ENCODE measurements at places on chromosomes 4 and X. TPM values are rescaled to one million over a fixed set of nuclear protein-coding genes. Genes with fewer than 3 reads are reported as not detected.

GRCh38 chrX:70481471-70482270 is 37.0 kb downstream of the DLG3 start:
- peaks cover 16% of the 10 kb centered on the region for H3K4me1 ChIP-seq
- H3K27ac ChIP-seq, result peak overlapping the region; percentile 85
- DNase-seq, result no peak

GRCh38 chr4:30073011-30073710 is 647.0 kb upstream of the PCDH7 start:
- H3K4me3 ChIP-seq, result no peak overlapping the region
- DNase-seq, result no peak

MAGEC2 gene
- total RNA-seq, result not detected

ANK2 gene
- 16.5 TPM for total RNA-seq

DNA sequence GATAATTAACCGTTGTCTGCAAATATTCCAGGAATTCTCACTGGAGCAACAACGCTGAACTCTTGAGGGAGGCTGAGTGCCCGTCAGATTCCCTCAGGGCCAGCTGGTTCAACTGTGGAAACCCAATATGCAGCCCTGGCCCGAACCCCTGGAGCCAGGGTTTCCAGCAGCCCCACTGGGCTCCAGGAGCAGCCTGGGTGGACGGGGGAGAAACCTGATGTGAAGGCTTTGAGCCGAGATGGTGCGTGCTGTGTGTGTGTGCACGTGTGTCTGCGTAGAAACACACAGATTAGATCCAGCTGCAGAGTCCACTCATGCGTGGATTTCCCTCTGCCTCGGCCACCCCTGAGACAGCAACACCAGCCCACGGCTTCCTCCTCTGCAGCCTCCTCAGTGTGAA is 19.4 kb upstream of the SLC25A6 start:
- H3K4me3 ChIP-seq, result no peak overlapping the region
- H3K27ac ChIP-seq, result no peak overlapping the region
- no peak for DNase-seq
- H3K27me3 ChIP-seq, result no peaks in the 10 kb centered on the region

DNA sequence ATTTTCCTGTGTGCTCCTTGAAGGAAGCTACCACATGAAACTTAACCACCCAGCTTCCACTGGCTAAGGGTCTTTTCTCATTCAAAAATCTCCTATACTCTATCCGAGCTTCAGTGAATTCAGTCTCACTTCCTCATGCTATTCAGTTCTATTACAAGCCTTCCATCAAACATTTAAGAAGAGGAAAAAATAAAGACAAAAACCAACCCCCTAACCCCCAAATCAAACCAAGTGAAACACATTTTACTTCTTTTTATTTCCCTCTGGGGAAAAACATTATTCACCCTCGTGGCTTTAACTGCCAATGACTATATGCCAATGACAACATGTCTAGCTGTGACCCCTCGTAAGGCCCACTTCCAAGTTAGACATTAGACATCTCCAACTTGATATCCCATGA is 16.2 kb upstream of the WDR19 start:
- no peaks in the 10 kb centered on the region for H3K27me3 ChIP-seq
- no peak for DNase-seq
- H3K27ac ChIP-seq, result no peak overlapping the region
- no peak overlapping the region for H3K4me3 ChIP-seq

GRCh38 chrX:19723427-19723826 is 164.0 kb downstream of the SH3KBP1 start:
- no peak overlapping the region for H3K4me3 ChIP-seq
- H3K36me3 ChIP-seq, result no peaks in the 10 kb centered on the region
- DNase-seq, result no peak
- no peak overlapping the region for H3K27ac ChIP-seq
- no peaks in the 10 kb centered on the region for H3K4me1 ChIP-seq

- DNase-seq, result no peak
- no peak overlapping the region for H3K27ac ChIP-seq
- H3K4me3 ChIP-seq, result peak overlapping the region; percentile 57
- H3K27me3 ChIP-seq, result peaks cover 23% of the 10 kb centered on the region
- peaks cover 8% of the 10 kb centered on the region for H3K4me1 ChIP-seq
Observed at GRCh38 chr4:47031751-47032404, 511 bp downstream of the GABRB1 start.

GRCh38 chrX:848386-848785 is 217.8 kb downstream of the SHOX start:
- no peaks in the 10 kb centered on the region for H3K36me3 ChIP-seq
- H3K27me3 ChIP-seq, result peaks cover 20% of the 10 kb centered on the region
- H3K4me1 ChIP-seq, result no peaks in the 10 kb centered on the region
- H3K4me3 ChIP-seq, result no peak overlapping the region

- H3K36me3 ChIP-seq, result no peaks in the 10 kb centered on the region
- DNase-seq, result no peak
- peaks cover 15% of the 10 kb centered on the region for H3K4me1 ChIP-seq
- no peak overlapping the region for H3K27ac ChIP-seq
Observed at GRCh38 chr4:6840062-6840976, 57.8 kb downstream of the KIAA0232 start.

DNA sequence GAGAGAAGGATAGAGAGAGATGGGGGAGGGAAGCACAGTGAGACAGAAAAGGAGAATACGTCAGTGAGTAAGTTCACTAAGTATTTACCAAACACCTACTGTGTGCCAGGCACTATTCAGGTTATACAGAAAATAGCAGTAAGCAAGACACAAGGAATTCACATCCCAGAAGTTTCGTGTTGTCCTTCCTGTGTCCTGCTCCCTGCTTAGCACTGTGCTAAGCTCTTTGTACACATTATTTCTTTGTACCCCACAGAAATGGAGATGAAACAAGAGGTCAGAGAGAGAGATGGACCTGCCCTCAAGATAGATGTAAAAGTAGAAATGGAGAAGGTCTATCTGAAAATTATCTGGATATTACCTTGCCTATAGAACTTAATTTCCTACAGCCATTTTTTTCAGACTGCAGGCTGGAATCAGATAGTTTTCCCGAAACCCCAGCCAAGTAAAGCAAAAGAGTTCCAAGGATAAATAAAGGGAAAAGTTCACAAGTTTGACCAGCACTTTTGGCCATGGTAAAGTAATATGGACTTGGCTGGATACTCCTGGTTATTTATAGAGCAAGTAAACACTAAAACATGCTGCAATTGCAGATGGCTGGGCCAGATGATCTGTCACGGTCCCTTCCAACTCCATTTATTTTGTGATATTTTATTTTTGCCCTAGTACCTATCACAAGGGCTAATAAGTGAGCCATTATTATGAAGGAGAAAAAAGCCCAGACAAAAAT is 353.7 kb upstream of the SLC7A11 start:
- no peaks in the 10 kb centered on the region for H3K36me3 ChIP-seq
- DNase-seq, result no peak
- H3K4me1 ChIP-seq, result peaks cover 17% of the 10 kb centered on the region
- no peak overlapping the region for H3K4me3 ChIP-seq
- H3K27ac ChIP-seq, result no peak overlapping the region

TRIML2 gene
- not detected for total RNA-seq

DNA sequence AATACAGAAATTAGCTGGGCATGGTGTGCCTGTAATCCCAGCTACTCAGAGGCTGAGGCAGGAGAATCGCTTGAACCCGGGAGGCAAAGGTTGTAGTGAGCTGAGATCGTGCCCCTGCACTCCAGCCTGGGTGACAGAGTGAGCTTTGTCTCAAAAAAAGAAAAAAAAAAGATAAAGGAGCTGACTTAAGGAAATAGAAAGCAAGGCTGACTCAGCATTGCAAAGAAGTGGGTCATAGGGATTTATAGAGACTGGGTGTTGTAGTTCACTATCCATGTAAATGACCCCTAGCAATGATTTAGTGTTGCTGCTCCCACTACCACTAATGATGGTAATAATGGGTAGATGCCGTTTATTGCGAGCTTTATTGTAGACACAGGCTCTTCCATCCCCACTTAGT is 47.6 kb downstream of the ADD1 start:
- H3K4me3 ChIP-seq, result no peak overlapping the region
- no peaks in the 10 kb centered on the region for H3K27me3 ChIP-seq
- H3K4me1 ChIP-seq, result peaks cover 10% of the 10 kb centered on the region
- peak; percentile 71 for DNase-seq

ADH1C gene
- 390 TPM for total RNA-seq

DNA sequence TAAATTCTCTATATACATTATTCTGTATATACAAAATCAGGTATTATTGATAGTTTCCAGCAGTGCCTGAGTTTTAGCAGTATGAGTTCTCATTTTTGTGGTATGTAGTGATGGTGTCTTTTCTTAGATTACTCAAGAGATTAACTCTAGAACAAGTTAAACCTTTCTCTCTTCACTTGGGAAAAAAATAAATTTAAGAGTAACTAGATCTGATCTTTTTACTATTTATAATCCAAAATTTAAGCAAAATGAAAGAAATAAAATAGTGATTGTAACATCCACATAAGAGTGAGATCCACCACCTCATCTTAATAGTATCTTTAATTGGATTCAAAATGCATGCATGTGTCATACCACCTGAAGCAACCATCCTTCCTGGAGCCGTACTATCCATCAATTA is 124.1 kb upstream of the DDX3X start:
- H3K27me3 ChIP-seq, result no peaks in the 10 kb centered on the region
- H3K4me3 ChIP-seq, result no peak overlapping the region
- no peak overlapping the region for H3K27ac ChIP-seq
- H3K4me1 ChIP-seq, result no peaks in the 10 kb centered on the region

DNA sequence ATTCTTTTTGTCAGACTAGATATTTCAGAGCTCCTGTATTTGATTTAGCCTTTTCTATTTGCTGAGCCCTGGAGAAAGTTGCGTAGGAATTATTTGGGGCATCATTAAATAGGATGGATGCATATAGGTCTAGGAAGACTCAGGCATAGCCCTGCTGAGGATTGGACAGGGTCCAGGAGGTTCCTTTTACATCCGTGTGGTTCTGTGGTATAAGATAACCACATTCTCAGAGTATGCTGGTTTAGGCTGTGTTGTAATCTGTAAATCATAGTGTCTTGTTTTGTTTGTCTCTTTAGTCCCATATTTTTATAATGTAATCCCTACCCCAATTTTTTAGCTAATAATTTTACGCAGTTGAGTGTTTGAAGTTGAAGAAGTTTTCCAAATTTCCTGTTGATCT is 513.7 kb downstream of the RPA4 start:
- no peaks in the 10 kb centered on the region for H3K27me3 ChIP-seq
- H3K4me1 ChIP-seq, result no peaks in the 10 kb centered on the region
- no peak for DNase-seq
- no peaks in the 10 kb centered on the region for H3K36me3 ChIP-seq

GRCh38 chr4:80058740-80059139 is 14.3 kb downstream of the ANTXR2 start:
- no peaks in the 10 kb centered on the region for H3K27me3 ChIP-seq
- H3K4me1 ChIP-seq, result peaks cover 3% of the 10 kb centered on the region
- no peak overlapping the region for H3K27ac ChIP-seq
- no peak for DNase-seq
- no peak overlapping the region for H3K4me3 ChIP-seq

ADAD1 gene
- not detected for total RNA-seq

- no peak overlapping the region for H3K4me3 ChIP-seq
- no peaks in the 10 kb centered on the region for H3K27me3 ChIP-seq
- H3K27ac ChIP-seq, result no peak overlapping the region
- DNase-seq, result no peak
- no peaks in the 10 kb centered on the region for H3K36me3 ChIP-seq
Observed at GRCh38 chr4:75745161-75745560, 20.8 kb downstream of the USO1 start.

GRCh38 chr4:70239884-70240591 is 2.4 kb upstream of the CSN3 start:
- H3K27ac ChIP-seq, result no peak overlapping the region
- no peaks in the 10 kb centered on the region for H3K36me3 ChIP-seq
- H3K4me3 ChIP-seq, result no peak overlapping the region
- no peaks in the 10 kb centered on the region for H3K27me3 ChIP-seq
- no peaks in the 10 kb centered on the region for H3K4me1 ChIP-seq
- no peak for DNase-seq

Data from stomach (tissue), 19 donors.